ENCODE measurements at places on chromosomes 5 and 9.

DNA sequence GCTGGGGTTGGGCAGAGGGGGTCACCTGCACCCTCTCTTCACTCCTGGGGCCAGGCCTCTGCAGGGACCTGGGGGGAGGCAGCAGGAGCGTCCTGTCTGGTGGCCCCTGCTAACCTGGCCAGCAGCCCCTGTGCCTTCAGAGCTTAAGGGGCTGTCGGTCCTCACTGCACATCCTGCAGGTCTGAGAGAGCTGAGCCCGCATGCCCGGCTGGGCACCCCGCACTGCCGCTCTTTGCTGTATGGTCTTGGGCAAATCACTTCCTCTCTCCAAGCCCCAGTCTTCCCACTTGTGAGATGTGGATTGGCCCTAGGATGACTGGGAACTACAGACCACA is 7.9 kb downstream of the FLT4 start:
- no peak for DNase-seq

GRCh38 chr5:150056075-150056443 is 30.3 kb downstream of the CSF1R start:
- DNase-seq: no peak

DNA sequence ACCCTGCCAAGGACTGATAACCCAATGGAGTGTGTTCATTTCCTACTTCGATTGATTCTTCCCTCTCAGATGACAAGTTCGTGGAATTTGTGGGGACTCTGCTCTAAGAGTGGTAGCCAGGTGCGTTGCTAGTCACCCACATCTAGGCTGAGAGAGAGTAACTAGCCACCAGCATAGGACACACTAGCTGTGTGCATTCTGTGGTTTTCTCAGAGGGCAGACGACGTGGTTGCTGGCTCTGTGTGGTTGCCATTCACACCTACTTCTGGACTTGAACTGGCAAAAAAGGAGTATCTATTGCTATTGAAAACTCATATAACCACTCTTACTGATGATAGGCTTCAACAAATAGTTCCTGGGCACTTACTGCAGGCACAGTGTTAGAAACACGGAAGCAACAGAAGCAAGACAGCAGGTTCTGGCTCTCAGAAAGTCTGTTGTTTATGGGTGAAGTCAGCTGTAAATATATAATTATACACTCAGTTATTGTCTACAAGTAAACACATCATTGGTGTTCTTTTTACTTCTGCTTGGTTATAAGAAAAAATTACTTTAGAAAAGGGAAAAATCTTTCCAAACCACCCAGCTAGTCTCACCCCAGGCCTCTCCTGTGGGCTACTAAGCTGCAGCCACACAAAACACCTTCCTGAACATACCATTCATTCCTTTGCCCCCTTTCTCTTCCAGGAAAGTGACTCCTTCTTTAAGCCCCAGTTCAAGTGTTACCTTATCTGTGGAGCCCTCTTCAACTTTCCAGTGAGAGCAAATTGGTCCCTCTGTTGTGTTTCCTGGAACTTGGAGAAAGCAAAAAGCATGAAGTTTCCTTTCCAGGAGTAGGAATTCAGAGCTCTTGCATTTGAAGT is 151.1 kb upstream of the HAPLN1 start:
- no peak for DNase-seq

DNA sequence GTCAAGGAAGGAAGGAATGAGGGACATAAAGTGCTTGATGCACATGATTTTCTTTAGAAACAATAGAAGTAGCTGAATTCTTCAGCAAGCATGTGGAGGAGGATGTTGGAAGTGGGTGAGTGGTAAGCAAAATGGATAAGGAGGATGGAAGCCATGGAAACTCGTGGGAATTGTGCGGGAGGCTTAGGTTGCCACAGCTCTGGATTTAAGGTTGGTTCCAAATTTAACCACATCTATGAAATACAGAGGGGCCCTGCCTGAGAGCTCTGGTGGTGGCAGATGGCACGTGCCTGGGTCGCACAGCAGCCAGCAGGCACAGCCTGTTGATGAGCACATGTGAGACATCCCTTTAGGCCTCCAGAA is 284.7 kb downstream of the SMARCA2 start:
- DNase-seq: no peak
